ENCODE measurements at places on chromosomes 1 and 21.

DNA sequence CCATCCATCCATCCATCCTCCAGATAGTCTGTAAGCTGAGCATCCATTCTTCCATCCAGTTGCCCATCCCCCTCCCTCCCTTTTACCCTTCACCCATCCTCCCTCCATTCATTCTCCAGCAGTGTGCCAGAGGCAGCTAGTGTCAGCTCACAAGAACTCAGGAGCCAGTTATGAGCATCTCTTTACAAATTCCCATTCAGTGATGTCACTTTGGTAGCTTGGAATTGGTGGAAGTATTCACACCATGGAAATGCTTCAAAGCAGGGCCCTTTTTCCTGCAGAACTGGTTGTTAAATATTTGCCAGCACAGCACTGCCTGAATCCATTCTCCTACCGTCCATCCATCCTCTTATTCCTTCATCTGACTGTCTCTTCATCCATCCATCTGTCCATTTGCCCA, 72.5 kb downstream of the ARHGEF10L start:
- DNase-seq, result peak; percentile 78

GRCh38 chr1:230832476-230832875, 35.8 kb downstream of the C1orf198 start:
- DNase-seq, result peak; percentile 52

- no peak for DNase-seq
Observed at GRCh38 chr1:226519135-226519534, 29.4 kb upstream of the STUM start.

GRCh38 chr1:222171005-222171404, 376.9 kb downstream of the HHIPL2 start:
- DNase-seq, result peak; percentile 31

- peak; percentile 64 for DNase-seq
Observed at GRCh38 chr1:201877877-201878401, 10.8 kb upstream of the SHISA4 start.

DNA sequence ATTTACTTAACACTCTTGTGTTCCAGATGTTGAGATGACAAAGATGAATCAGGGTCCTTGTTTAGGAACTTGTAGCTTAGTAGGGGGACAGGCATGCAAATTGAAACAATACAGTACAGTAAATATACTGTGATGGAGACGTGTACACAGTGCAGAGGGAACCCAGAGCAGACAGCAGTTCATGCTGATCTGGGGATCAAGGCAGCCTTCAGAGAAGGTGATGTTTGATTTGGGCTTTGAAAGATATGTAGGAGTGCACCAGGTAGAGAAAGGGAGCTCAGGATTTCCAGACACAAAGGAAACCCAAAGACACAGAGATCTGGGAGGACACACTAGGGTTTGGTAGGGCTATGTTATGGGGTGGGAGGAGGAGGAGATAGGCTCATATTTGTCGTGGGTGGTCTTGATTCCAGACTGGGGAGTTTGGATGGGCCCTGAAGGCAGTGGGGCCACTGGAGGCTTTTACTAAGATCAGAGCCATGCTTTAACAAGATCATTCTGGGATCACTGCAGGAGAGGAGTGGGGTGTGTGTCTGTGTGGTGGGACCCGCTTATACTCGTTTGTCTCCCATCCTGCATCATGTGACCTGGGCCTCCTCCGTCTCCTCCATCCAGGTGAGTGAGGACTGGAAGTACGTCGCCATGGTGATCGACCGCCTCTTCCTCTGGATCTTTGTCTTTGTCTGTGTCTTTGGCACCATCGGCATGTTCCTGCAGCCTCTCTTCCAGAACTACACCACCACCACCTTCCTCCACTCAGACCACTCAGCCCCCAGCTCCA, 7.8 kb downstream of the CHRNB2 start:
- DNase-seq, result no peak

- DNase-seq, result no peak
Observed at GRCh38 chr1:203149188-203149840, 21.8 kb downstream of the ADORA1 start.

DNA sequence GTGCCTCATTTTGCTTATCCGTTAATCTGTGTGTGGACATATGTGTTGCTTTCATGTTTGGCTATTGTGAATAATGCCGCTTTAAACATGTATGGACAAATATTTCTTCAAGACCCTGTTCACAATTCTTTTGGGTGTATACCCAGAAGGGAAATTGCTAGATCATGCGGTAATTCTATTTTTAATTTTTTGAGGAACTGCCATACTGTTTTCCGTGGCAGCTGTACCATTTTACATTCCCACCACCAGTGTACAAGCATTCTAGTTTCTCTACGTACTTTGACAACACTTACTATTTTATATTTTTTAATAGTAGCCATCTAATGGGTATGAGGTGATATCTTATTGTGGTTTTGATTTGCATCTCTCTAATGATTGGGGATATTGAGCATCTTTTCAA, 7.1 kb upstream of the NID1 start:
- DNase-seq, result no peak

- DNase-seq, result no peak
Observed at GRCh38 chr1:39896909-39897685, 4.6 kb downstream of the MYCL start.

DNA sequence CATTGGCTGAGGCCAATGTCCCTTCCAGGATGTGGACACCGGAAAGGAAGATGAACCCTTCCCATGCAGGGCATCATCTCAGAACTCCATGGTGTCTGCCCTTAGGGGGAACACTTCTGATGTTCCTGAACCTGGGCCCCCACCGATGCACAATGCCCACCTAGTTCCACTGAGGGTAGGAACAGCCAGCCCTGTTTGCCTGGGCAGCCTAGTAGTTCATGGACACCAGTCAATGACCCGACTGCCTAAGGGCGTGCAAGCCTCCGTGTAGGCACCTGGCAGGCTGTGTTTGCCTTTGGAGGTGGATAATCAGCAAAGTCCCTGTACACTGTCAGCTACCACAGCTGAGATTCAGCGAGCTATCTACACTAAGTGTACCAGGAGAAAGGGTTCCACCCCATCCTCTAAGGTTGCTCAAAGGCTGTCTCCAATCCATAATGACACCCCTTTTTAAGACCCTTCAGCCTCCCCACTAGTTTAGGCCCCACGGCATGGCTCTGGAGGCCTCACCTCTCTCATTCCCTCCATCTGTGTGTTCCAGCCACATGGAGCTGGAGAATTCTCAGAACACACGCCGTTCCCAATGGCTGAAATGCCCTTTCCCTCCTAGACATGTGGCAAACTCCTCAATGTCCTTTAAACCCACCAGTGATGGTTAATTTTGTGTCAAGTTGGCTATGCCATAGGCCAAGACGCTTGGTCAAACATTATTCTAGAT, 124.8 kb upstream of the EDN2 start:
- no peak for DNase-seq

DNA sequence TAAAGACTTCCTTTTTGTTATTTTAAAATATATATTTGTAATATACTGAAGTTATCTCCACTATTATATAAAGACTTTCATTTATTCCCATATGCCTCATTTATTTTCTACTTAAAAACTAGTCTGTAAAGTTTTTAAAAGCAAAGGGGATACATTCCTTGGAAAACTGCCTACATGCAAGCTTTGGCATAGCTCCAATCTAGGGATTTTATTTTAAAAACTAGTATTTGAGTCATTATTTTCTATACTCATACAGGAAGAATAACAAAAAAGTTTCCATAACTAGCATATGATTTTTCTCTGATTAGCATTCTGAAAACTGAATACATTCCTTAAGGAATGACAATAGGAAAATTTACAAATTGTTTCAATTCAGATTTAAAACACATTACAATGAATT, 88.9 kb downstream of the COL24A1 start:
- DNase-seq, result no peak
